ENCODE measurements at places on chromosomes 5 and 9.

DNA sequence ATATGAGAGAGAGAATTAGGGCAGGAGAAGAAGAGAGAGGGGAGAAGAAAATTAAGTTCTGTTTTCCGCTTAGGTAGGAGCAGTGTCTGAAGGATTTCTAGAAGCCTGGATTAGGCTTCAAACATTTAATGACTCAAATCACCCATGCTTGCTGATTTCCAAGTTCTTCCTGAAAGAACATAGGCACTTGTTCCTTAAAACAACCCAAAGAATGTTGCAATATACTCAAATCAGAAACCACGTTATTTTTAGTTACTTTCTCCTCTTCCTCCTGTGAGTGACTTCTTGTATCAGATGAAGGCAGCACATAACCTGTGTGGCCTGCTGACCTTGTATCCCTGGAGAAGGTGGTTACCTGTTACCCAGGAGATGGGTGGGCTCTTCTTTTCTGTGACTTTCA is 351.5 kb upstream of the KLF4 start:
- DNase-seq = no peak

DNA sequence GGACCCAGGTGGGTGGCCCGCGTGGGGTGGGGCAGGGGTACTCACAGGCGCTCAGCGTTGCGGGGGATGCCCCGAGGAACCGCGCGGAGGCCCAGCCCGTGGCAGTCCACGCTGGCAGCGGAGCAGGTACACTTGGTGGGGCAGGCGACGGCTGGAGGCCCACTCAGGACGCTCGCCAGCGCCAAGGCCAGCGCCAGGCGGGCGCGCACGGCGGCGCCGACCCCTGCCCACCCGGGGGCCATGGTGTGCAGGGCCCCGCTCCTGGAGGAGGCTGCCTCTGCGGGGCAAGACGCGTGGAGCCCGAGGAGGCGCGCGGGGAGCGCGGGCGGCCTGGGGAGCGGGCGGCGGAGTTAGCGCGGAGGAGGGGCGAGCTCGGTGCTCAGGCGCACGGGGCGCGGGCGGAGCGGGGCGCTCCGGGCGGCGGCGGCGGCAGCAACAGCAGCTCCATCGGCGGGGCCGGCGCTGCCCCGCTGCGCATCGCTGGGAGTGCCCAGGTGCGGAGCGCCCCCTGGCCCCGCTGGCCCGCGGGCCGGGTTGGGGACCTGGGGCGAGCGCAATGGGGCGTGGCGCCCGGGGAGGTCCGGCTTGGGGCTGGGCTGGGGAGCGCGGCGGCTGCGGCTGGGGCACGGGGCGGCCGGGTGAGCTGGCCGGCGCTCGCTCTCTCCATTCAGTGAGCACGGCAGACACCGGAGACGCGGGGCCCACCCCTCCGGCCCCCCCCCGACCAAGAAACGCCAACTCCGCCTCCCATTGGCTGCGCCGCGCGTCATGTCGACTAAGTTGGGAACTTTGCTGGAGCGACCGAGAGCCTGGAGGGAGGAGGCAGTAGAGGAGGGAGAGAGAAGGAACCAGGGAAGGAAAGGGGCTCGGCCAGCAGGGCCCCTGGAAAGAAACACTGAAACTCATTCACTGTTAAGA is at the start of gene SLIT3:
SLIT3 (minus strand) TSS at position 672 of the 918 bp plus-strand sequence; CDS start at position 242, 430 bp downstream.
- peak; percentile 43 for DNase-seq

- no peak for DNase-seq
These were observed 150.1 kb downstream of the ATPSCKMT start for GRCh38 chr5:10099548-10099947.

DNA sequence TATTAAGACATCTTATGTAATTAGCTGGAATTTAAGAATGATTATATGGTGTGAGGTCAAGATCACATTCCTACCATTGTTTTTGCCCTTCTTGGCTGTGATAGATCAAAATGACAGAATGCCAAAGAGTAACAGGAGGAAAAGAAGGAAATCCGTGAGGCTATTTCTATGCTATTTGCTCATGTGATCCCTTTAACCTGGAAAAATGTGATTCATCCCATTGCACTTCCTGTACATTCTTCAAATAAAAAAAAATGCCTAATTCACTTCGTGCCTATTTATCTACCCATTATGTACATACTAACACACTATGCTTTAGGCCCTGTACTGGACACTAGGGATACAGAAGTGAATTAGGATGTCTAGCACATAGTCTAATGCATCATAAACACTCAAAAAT is 154.1 kb upstream of the PAPPA start:
- no peak for DNase-seq

GRCh38 chr9:26357803-26358344 is 534.7 kb downstream of the CAAP1 start:
- DNase-seq = no peak

DNA sequence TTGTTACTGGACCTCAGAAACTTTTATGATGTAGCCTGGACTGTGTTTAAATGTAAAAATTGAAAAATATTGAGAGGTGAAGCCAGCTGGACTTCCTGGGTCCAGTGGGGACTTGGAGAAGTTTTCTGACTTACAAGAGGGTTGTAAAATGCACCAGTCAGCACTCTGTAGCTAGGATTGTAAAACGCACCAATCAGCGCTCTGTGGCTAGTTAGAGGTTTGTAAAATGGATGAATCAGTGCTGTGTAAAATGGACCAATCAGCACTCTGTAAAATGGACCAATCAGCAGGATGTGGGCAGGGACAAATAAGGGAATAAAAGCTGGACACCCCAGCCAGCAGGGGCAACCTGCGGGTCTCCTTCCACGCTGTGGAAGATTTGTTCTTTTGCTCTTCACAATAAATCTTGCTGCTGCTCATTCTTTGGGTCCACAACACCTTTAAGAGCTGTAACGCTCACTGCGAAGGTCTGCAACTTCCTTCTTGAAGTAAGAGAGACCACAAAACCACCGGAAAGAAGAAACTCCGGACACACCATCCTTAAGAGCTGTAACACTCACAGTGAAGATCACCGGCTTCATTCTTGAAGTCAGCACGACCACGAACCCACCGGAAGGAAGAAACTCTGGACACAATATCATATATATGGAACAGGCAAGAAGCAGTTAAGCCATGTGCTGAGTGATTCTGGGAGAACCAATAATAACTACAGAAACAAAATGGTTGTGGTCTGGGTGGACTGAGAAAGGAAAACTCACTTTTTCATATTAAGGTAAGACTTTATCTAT is 201.3 kb downstream of the GABRG2 start:
- DNase-seq = no peak

GRCh38 chr9:686321-686813 is 155.1 kb upstream of the DMRT1 start:
- no peak for DNase-seq

DNA sequence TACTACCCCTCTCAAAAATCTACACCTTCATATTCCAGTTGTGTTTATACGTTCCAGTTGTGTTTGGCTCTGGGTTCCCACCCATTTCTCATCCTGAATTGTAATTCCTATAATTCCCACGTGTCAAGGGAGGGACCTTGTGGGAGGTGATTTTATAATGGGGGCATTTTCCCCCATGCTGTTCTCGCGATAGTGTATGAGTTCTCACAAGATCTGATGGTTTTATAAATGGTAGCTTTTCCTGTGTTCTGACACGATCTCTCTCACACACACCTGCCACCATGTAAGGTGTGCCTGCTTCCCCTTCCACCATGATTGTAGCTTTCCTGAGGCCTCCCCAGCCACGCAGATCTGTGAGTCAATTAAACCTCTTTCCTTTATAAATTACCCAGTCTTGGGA is 108.5 kb upstream of the ADAMTS16 start:
- no peak for DNase-seq

DNA sequence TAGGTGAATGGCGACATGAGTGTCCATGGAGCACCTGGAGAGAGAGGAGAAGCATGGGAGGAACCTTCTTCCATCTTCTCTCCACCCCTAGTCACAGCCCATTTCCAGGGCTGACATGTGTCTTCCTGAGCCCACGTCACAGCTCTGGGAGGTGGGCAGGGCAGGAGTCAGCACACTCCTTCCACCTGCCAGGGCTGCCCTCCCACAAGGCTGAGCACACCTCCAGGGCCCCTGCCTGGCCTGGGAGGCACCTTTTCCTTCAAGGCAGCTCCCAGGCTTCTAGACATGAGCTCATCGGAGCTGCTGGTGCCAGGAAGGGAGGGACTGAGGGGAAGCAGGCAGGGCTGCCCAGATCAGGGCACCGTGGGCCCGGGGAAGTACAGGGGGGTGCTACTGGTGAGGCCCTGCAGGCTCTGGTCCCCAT is 13.6 kb upstream of the SYNPO start:
- no peak for DNase-seq

GRCh38 chr5:151107084-151107483 is 26.2 kb upstream of the TNIP1 start:
- DNase-seq = no peak

All from brain microvascular endothelial cell (primary cell).